Skeletal muscle cell (primary cell): ENCODE measurements at places on chromosomes 3 and 15.
A peak's percentile ranks its signal among the peaks of the same experiment; 100 is the strongest.

GRCh38 chr15:49083401-49084284, 37.4 kb upstream of the SECISBP2L start:
- DNase-seq, result no peak

GRCh38 chr3:168384990-168385389, 289.3 kb upstream of the GOLIM4 start:
- DNase-seq, result no peak

DNA sequence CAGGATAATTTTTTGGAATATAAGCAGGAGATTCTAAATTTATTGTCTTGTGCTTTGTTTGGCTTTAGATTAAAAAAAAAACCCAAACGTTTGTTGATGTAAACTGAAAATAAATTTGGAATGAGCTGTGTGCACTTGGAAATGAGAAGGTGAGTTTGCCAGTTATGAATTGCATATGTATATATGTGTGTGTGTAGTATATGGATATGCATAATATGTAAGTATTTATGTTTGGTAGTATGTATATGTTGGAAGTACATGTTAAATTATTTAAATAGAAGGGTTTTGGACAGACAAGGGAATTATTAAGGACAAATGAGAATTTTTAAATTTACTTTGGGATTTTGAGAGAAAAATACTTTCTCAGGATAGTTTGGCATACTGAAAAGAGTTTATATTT, 265.8 kb upstream of the CNTN3 start:
- DNase-seq, result no peak

DNA sequence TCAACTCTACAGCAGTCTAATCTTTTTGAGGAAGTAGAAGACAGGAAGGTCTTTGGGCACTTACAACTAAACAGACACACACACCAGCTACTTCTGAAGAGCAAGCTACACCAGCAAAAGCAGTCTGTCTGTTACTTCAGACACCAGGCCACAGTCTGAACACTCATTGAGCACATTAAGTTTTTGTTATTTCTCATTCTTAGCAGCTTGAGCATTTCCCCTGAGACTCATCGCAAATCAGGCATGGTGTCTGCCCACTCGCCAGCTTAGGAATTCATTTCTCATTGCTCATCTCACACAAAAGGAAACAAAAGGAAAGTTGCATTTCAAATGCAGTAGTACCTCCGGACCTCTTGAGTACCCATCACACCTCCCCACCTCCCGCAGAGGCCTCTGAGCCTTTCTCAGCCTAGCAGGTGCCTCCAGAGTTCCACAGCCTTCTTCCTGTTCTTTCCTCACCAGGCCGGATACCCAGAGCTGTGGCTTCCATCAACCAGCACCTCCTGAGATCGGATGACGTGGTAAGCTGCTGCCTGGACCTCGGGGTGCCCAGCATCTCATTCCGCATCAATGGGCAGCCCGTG, 302.0 kb downstream of the RYR3 start:
- peak; percentile 13 for DNase-seq

- no peak for DNase-seq
Measured at GRCh38 chr3:168284728-168285127, 189.0 kb upstream of the GOLIM4 start.

DNA sequence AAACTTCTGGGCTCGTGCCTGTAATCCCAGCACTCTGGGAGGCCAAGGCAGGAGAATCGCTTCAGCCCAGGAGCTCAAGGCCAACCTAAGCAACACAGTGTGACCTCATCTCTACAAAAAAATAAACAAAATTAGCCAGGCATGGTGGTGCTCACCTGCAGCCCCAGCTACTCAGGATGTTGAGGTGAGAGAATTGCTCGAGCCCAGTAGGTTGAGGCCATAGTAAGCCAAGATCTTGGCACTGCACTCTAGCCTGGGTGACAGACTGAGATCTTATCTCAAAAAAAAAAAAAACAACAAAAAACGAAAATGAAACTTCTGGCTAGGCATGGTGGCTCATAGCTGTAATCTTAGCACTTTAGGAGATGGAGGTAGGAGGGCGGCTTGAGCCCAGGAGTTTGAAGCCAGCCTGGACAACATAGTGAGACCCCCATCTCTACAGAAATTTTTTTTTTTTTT, 53.7 kb downstream of the PIK3CB start:
- no peak for DNase-seq
